ENCODE measurements at places on chromosomes 7 and 10. TPM values are rescaled to one million over a fixed set of nuclear protein-coding genes. Genes with fewer than 3 reads are reported as not detected.
A peak's percentile ranks its signal among the peaks of the same experiment; 100 is the strongest.

The BLNK gene
- polyA plus RNA-seq = 4.2 TPM

The CALCR gene
- 0.03 TPM for polyA plus RNA-seq

GRCh38 chr7:64892116-64892515, 11.0 kb upstream of the ZNF273 start:
- H3K27me3 ChIP-seq = no peaks in the 10 kb centered on the region
- H3K4me1 ChIP-seq = peaks cover 6% of the 10 kb centered on the region
- no peak overlapping the region for H3K27ac ChIP-seq
- H3K36me3 ChIP-seq = no peaks in the 10 kb centered on the region
- no peak overlapping the region for H3K4me3 ChIP-seq

DNA sequence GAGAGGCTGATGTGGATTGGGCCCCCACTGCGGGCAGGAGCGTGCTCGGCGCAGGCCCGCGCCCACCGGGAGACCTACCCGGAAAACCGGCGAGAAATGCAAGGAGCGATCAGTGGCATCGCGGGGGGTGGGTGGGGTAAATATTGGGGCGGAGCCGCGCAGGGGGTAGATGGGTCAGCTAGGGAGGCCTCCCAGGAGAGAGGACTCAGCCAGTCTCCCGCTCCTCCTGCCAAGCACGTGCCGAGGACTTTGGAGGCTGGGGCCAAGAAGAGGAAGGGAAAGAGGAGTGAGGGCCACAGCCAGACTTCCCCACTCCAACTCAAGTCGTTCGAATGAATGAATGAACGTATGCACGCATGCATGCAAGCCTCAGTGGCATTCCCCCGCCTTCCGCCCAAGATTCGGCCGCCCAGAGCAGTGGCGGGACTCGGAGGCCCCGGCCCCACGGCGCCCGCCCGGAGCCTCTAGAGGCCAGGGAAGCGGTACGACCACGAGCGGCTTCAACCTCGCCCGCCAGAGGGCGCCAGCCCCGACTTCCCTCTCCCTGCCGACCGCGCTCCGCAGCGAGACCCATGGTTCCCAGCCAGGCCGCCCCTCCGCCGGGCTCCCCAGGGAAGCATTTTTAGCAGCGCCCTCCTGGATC, 3.6 kb downstream of the NPM3 start:
- H3K36me3 ChIP-seq = no peaks in the 10 kb centered on the region
- peak; percentile 83 for DNase-seq
- H3K4me1 ChIP-seq = peaks cover 29% of the 10 kb centered on the region
- H3K27ac ChIP-seq = no peak overlapping the region
- H3K27me3 ChIP-seq = peaks cover 30% of the 10 kb centered on the region
